ENCODE measurements at places on chromosomes 6 and 20.

DNA sequence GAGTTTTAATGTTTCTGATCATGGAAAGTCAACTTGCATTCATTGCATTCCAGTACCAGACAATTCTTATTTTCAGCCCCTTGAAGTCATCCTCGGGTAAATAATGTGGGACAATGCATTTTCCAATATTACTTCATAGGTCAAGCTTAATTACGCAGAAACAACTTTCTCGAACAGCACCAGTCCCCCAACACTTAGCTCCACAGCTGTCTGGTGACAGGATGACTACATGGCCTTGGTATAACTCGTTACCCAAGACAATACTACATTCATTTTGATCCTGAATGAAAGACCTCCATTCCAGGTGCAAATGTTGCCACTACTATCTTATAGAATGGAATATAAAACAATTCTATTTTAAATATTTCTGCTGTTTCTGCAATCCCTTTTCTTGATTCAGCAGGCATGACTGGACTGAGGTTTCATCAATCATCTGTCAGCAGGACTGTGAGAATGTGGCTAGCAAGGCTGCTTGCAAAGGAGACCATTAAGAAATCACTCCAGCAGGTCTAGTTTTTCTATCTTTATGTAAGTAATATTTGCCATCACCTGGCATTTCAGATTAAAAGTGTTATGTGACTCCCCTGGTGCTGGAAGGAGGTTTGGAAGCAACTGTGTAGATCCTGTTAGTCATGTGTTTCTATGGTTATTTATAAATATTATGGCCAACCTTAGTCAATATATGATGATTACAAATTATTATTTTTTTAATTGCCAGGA, 147.9 kb downstream of the HAO1 start:
- DNase-seq, result no peak

DNA sequence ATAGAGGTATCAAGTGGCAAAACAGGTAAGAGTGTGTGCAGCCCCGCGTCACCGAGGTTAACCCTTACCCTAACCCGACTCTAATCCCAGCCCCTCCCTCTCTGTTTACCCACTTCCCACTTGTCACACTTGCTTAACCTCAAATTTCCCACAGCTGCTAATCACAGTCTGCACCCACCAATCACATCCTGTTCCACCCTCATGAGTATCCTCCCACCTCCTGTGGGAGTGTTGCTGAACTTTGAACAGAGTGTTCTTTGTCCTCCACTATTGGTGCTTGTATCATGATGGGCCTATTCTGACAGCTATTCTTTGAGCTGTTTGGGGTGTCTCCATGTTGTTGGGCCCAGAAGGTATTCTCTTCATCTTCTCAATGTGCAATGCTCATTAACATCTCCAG, 487.8 kb downstream of the PTPRT start:
- DNase-seq, result no peak

DNA sequence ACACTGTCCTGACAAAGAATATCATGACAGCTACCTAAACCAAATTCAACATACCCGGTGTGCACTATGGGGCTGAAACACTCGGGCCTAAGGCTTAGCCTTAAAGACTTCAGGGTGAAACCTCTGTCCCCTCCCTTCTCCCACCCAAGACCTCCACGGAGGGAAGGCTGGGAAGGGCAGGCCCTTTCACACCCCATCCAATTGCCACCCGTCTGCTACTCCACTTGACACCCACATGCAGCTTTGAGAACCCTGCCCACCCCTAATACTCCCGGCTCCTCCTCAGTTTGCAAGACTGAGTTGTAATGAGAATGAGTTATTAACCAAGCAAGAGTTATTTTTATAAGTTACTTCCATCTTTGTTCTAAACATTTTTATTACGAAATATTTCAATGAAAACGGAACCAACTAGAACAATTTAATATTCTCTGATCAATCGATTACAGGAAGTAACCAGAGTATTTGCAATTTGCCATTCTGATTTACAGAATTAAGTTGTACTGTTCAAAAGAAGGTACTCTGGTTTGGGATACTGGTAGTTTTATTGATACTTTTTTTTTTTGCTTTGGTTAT, 3.7 kb downstream of the TAF4 start:
- DNase-seq, result no peak

GRCh38 chr6:129364037-129364436, 345.9 kb downstream of the ARHGAP18 start:
- no peak for DNase-seq

DNA sequence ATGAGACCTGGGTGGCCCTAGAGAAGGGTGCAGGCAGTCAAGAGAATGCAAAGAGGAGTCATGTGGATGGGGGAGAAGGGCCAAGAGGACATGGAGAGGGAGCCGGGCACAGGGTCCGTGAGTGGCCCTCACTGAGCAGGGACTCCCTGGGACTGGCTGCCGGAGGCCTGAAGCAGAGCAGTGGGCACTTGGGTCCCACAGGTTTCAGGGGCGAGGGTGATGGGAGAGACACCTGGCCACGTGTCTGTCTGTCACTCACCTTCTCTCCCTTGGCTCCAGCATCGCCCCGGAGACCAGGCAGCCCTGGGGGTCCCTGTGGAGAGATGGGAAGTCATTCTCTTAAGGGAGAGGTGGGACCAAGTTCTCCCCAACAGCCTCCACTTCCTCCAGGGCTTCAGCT, 25.5 kb downstream of the COL11A2 start:
- no peak for DNase-seq

DNA sequence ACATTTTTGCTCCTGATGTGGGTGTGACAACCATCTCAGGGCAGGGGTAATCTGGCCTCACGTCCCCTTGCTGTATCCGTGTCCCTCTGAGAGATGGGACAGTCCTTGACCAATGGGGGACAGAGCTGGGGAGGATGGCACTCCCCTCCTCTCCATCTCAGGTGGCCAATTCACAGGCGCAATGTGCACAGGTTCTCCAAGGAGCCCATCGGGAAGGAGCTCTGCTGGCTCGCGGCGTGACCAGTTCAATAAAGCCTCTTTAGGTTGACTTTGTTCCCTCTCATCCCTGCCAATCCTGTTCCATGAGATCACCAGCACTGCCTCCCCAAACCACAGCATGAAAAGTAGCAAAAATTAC, 196.3 kb upstream of the SLC24A3 start:
- DNase-seq, result no peak

DNA sequence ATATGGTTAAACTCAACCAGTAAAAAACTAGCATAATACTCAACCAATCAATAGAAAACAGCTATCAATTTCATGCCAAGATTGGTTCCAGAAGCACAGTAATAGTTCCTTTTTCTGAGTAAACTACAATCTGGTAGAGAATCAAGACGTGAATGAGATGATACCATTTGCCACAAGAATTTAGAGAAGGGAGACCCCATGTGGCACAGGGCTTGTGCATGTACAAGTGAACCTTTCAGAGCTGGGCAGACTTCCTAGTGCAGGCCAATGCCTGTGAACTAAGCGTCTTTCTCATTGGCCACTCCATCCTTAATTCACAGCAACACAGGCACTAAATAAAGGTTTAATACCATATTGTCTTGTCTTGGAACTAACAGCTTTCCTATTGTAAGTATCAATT, 213.5 kb downstream of the RFPL4B start:
- DNase-seq, result no peak

GRCh38 chr6:132017942-132018341, 66.8 kb upstream of the CCN2 start:
- no peak for DNase-seq

- DNase-seq, result peak; percentile 31
Measured at GRCh38 chr20:58981628-58982364, 740 bp downstream of the NELFCD start.

DNA sequence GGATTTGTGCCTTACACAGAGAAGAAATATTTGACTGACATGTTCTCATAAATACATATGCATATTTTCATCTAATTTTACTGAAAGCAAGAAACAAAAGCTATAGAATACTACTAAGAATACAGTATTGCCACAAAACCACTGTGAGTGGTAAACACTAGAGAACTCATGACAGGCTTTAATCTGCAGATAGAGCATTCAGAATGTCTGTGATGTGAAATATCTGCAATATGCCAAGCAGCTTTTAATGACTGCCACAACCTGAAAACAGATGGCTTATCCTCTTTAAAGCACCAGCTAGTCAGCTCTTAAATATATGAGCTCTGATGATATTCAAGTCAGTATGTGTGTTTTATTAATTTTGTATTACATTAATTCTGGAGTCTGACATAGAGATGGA, 3.4 kb downstream of the NAPB start:
- DNase-seq, result no peak

- DNase-seq, result no peak
Measured at GRCh38 chr20:20303742-20304141, 64.2 kb upstream of the INSM1 start.

DNA sequence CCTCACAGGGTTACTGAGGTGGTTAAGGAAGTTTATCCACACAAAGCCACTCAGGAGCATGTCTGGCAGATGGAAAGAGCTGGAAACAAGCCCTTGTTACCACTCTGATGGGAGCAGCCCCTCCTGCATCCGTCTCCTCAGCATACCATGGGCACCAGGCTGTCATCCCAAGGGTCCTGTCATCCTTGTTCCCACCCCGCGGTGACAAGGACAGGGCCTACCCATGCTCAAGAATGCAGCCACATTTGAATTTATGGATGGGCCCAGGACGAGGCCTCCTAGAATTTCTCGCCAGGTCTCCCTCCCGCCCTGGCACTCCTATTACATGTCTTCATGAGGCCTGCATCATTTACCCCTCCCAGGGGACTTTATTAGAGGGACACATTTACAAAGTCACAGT, 60.0 kb downstream of the NPEPL1 start:
- no peak for DNase-seq

DNA sequence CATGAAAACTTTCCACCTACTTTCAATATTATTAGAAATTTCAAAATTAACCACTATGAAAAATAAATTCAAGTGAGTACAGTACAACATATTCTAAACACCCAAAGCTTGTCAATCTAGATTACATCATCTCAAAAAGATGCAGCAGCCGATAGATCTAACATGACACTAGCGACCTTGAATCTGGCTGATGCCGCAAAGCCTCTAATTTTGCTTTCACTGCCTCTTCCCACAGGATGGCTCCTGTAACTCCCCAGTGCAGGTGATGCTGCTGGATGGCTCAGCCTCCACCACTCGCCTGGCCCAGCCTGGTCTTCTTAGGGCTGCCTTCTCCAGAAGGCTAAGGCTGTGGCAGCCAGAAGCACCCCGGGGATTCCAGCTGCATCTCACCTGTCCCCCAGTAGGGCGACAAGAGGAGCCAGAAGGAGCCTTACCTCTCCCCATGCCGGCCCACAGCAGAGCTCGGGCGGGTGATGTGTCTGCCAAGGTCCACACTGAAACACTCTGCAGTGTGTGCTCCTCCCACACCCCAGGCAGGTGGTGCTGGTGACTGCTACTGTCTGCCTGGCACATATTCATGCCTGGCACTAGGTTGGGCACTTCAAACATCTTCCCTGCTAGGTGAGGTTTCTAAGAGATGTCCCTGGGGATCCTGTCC, 82.1 kb downstream of the SLC23A2 start:
- DNase-seq, result no peak

DNA sequence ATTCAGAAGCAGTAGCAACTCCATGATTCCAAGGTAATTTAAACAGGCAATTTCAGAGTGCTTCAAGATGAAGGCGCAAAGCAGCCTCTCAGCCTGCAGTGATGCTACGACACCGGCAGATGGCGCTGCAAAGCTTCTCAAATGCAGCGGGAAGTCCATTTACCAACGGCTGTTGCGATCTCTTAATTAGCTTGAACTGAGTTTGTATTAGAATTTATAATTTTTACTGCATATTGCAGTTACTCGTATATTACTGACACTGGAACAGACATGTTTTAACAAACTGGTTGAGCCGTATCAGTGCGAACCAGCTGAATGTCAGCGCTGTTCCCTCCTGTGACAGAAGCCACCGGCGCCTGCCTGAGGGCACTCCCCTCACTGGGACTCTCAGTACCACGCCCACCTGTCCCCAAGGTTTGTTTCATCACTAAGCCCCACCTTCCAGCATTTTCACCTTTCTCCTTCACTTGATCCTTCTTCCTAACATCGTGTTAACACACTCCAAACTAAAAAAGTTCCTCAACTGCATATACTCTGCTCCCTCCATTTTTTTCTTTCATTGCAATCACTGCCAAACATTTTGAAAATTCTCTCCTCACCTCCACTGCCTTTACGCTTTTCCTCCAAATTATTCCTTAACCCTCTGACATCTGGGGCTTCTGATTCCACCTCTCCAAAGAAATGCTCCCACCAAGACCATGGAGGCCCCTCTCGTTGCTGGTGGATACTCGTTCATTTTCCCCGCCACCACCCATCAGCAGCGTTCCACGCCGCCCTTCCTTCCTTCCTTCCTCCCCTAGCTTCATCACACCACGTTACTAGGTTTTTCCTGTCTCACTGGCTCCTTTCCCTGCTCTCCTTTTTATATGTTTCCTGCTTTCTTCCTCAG, 14.5 kb downstream of the GNL1 start:
- peak; percentile 90 for DNase-seq

- DNase-seq, result no peak
Measured at GRCh38 chr6:18142591-18142861, 12.4 kb downstream of the TPMT start.

DNA sequence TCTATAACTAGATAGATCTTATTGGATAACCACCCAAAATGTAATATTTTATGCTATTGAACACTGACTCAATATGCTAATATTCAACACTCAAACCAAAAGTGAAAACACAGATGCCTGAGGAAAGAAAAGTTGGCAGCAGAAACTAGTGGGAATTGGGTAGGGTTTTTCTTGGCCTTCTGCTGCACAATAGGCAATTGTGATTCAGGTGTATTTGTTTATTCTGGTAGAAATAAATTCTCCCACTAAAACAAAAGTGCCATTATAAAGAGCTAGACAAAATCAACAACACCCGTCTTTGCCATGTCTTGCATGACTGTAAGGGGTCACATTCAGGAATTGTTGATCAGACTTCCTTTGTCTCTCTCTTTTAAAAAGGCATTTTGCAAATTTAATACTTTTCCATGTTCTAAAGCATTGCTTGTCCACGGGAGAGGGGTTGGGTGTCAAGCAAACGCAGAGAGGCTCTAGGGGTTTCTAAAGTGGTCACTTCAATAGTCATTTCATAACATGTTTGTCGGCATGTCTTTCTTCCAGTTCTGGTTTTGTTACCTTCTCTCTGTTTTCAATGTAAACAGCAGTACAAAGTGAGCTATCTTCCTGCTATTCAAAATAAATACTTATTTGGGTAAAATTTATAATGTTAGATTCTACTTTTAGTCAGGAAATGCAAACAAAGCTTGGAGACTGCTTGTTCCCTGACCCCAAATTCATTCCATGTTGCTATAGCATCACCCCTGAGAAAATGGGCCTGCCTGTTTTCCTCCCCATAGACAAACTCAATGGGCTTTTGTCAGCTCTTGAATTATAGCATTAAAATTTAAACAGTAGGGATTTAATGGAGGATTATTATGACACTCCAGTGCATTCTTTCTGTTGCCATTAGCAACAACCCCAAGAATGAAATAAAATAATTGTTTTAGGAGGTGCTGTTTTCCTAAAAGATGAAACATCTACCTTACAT, 217.0 kb upstream of the CCN2 start:
- no peak for DNase-seq

- DNase-seq, result no peak
Measured at GRCh38 chr6:91166271-91167046, 579.6 kb upstream of the MAP3K7 start.

DNA sequence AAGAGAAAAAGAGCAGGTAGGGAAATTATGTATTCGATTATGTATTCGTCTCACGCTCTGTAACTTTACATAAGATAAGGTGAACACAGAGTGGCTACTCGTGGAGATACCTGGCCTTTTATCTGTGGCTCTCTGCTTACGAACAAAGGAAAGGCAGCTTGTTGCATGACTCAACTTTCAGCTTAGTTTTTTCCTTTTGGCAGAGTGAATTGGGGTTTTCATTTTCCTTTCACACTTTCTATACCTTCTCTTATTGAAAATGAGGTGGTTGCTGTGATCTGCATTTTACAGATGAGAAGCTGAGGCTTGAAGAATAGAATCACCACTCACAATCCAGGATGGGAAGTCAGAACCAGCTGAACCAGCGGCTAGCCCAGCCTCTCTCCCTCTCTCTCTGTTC, 13.3 kb upstream of the KCNK15 start:
- no peak for DNase-seq
